ENCODE measurements at places on chromosomes 5 and 9.

DNA sequence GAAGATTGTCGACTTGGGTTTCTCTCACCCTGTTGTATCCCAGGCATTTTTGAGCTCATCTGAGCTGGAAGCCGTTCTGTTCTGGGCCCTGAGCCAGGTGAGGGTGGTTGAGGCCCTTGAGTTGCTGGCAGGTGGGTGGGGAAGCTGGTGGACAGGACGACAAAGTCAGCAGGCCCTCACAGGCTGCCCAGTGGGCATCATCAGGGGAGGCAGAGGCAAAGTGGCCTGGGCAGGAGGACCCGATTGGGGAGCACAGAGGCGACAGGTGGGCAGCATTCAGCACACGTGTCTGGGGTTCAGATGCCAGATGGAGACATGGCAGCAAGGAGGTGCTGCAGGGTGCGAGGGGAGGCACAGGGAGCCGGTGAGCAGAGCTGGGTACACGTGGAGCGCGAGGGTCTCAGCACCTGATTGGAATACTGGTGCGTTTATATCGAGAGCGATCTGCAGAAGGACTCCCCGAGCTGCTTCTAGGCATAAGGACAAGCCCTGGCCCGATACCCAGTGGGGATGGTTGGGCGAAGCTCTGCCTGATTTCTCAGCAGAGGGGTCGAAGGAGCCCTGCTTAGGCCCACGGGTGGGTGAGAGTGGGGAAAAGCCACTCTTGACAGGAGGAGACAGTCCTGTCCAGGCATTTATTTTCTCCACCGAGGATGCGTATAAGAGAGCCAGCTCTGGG is 49.0 kb upstream of the SUSD3 start:
- DNase-seq, result no peak

DNA sequence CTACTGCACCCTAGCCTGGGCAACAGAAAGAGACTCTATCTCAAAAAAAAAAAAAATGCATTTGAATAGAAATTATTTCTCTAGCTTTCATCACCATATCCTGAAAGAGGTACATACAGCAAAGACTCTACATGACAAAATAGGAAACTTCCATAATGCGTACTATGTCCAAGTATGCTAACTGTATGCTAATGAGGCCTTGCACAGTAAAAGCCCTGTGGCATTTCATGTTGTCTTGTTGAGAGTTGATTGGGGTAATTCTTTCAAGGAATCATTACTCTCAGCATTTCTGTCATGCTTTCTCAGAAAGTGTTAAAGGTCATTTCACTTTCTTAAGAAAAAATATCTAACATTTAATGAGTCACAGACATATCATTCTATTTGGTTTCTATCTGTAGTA is 393.4 kb downstream of the CTNND2 start:
- no peak for DNase-seq

DNA sequence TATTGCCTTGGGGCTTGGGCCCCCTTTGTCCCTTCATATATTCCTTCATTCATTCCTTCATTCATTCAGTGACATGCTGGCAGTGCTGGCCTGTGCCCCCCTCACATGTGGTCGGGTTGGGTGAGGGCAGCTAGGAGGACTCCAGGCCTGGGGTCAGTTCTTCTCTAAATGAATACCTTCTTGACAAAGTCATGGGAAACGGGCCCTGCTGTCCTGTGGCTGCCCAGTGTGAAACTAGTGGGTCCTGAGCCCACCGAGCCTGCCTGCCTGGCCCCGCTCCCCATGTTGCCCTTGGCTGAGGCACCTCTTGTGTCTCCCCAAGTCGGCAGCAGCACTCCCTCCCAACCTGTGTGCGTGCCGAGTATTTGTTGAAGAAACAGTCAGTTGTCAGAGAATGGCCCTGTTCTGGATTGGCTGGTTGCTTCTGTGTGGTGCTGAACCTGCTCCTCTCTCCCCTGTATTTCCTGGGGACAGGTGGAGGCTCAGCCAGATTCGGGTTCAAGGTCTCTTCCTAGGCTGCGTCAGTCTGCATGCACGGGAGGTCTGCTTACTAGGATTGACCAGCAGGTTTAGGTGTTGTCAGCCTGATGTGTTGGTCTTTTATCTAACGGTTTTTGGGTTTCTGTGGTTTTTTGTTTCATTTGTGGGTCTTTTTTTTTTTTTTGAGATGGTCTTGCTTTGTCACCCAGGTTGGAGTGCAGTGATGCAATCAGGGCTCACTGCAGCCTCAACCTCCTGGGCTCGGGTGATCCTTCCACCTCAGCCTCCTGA is 3.0 kb upstream of the CEL start:
- no peak for DNase-seq

DNA sequence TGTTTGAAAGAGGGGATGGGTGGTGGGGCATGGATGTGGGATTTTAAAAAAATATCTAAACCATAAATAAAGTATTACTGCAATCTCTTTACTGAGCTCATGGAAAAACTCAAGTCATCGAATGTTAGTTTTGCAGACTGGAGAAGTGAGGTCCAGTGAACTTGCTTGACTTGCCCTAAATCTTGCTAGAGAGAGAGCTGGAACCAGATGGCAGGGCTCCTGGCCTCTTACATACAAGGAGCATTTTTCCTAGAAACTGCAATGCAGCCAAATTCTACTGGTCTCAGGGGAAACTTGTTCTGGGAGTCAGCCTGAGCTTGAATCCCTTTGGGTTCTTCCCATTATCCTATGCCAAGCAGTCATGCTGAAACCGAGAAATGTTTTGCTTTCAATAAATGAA is 2.9 kb upstream of the TGFBI start:
- no peak for DNase-seq

GRCh38 chr5:145847499-145848497 is 12.7 kb upstream of the PRELID2 start:
- no peak for DNase-seq

DNA sequence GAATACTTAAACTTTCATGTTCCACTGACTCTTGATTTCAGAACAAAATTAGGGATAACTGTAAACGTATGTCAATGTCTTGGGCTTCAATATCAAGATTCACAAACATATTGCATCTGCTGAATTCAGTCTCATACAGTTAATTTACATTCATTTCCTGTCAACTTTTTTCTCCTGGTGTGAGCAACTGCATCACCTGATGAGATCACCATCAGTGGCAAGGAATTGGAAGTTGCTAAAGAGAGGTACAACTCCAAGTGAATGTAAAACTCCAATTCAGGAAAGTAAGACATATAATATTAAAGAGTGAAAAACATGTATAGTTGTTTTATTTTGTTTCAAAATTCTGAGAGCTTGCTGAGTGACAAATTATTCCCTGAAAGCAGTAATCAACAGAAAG is 1336.2 kb upstream of the C9orf72 start:
- DNase-seq, result no peak

GRCh38 chr9:122318284-122318683 is 52.5 kb upstream of the PTGS1 start:
- DNase-seq, result no peak

- no peak for DNase-seq
Observed at GRCh38 chr5:73232266-73233041, 59.5 kb downstream of the TMEM174 start.

DNA sequence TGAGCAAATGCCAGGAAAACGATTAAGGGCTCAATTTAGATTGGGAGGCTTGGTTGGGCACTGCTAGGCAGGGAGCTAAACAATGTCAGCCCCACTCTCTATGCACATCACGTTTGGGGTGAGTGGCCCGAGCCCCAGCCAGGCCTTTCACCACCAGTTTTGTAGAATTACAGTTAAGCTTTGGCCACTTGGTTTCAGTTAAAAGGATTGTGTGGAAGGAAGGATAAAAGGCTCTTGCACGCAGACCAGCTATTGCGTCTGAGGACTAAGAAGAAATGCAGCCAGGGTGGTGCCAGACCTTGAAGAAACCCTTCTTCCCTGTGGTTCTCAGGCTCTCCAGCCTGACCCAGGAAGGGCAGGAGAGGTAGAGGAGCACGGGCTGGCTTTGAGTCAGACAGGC is 125.3 kb upstream of the SLC44A1 start:
- no peak for DNase-seq

DNA sequence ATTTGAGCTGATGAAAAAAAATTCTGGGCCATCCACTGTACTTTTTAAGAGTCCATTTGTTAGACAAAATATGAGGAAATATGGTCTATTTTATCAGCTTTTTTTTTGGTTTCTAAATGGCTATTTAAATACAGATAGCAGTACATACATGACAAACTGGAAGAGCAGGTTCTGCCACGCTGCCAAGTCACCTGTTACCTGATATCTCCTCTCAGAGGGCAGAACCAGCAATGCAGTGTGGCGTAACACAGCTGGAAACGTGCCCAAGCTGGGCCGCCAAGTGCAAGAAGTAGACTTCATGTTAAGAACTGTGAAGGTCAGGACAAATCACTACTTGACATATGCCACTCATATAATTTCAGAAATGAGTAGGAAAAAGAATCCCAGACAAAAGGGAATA is 8.1 kb downstream of the MCIDAS start:
- DNase-seq, result peak; percentile 86

DNA sequence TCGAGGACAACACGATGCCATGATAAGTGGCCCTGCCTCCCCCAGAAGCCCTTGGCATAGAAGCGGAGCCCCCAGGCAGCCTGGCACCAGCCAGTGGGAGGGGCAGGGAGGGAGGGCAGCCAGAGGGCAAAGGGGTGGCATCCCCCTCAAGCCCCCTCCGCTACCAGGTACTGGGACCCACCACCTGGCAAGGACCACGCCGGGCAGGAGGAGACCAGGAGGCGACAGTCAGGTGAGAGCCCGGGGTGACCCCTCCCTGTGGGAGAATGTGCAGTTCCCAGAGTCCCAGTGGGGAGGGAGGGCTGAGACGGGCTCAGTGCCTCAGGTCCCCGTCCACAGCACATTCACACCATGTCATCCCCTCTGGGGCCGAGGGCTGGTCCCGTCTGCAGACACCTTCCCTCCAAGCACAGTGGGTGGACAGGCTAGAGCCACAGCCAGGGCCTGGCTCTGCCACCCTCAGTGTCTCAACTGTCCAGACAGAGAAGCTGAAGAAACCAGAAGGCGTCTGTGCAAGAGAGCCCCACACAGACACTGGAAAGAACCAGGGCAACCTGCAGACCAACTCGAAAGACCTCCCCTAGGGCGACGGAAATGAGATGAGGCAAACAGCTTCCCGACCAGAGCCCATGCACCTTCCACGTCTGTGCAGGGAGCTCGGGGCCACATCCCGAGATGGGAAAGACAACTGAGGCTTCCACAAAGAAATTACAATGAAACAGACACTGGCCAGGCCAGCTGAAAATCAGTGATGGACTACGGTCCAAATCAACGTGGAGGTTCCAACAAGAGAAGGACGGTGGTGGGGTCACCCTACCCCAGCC is 11.1 kb downstream of the BRD3 start:
- no peak for DNase-seq

DNA sequence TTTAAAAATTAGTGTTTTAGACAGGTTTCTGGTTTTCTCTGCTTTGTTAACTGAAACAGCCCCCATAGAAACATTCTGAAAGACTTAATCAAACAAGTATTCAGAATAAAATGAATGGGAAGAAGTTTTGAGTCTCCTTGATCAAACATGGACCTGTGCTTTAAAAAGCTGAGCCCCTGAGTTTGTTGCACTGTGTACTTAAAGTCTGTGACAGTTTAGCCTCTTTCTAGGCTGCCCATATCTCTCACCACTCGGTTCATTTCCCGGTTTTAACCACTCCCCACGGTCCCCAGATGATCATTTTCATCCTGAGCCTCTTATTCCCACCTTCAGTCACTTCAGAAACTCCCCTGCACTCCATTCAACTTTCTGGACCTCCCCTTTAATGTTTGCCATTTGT is 215.9 kb upstream of the DMRT1 start:
- DNase-seq, result no peak

DNA sequence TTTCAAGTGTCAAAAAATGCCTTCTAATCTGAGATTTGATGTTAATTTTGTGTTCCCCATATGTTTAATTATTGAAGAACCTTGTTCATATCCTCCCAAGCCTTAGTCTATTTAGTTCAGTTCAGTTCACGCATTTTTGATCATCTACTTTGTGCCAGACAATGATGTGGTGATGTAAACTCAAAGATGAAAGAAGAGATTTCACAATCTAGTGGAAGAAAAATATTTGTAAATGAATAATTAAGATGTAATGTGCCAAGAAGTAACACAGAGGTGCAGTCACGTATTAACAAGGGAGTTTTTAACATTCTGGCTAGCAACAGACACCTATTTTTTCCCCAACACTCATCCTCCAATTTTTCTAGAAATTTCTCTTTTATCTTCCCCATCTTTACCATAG is 22.1 kb upstream of the KIF2A start:
- DNase-seq, result no peak

DNA sequence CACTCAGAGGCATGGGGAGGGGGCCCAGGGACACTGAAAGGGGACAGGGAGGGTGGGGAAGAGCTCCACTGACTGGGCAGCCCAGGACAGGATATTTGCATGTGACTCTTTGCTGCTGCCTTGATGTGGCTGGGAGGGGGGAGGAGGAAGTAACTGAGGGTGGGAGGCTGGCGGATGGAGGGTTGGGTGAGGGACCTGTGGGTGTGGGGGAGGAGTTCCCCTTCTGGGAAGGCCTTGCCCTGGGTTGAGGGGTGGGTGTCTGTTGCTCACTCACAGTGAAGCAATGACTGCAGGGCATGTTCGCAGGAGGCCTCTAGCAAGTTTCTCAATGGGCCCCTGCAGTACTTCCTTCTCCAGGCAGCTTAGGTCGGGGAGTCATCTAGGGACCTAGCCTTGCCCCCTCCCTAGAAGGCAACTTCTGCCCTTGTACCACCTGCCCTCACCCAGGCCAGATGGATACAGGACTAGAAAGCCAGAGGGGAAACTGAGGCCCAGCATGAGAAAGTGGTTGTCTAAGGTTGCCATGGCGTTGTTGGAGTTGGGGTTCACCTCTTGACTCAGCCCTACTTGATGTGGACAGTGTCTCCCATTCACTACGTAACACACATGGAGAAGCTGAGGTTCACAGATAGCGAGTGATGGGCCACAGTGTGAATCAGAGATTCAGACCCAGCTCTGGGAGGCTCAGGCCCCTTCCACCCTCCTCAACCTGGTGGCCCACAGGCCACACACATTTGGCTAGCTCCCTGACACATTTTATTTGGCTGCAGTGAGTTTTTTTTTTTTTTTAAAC is 3.0 kb downstream of the GRK6 start:
- no peak for DNase-seq

DNA sequence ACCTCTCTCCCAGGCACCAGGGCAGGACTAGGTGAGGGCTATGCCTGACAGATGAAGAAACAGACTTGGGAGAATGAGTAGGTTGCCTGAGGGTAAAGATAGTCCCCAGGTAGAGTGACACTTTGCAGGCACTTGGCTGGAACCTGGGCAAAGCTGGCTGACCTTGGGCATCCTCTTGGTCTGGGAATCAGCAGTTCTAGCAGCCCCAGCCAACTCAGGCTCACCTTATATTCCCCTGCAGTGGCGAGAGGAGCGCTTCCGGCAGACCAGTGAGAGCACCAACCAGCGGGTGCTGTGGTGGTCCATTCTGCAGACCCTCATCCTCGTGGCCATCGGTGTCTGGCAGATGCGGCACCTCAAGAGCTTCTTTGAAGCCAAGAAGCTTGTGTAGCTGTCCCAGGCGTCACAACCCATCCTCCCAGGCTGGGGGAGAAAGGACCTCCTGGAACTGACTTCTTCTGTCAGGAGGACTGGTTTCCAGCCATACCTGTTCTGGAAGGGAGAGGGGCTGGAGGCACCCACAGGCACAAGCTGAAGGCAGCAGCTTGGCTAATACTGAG is 3.1 kb downstream of the TMED9 start:
- DNase-seq, result no peak

Data from DMS153 (cell line).